Mucosa of gallbladder (tissue), 1 donor: ENCODE measurements at places on chromosomes 12 and 14. TPM values are rescaled to one million over a fixed set of nuclear protein-coding genes. Genes with fewer than 3 reads are reported as not detected.

PPP1R1A gene
- 17.2 TPM for total RNA-seq

KRT2 gene
- not detected for total RNA-seq

PRPF39 gene
- 29.2 TPM for total RNA-seq

MUCL1 gene
- total RNA-seq, result not detected

MIP gene
- not detected for total RNA-seq

STYK1 gene
- total RNA-seq, result 12.3 TPM

TOMM20L gene
- not detected for total RNA-seq

INHBC gene
- total RNA-seq, result not detected

TMTC1 gene
- total RNA-seq, result 20.6 TPM

BATF gene
- total RNA-seq, result 5.7 TPM

UBE3B gene
- total RNA-seq, result 48.5 TPM

OR4E2 gene
- total RNA-seq, result not detected

PARP11 gene
- 7.9 TPM for total RNA-seq

ISCA2 gene
- 34.3 TPM for total RNA-seq

ANO4 gene
- 0.12 TPM for total RNA-seq

RAPGEF3 gene
- total RNA-seq, result 54.8 TPM

KLHDC1 gene
- 5.2 TPM for total RNA-seq

TCL1B gene
- not detected for total RNA-seq

SLC6A12 gene
- total RNA-seq, result 1.2 TPM

KRT79 gene
- total RNA-seq, result not detected

CYP46A1 gene
- total RNA-seq, result 1.8 TPM

KLRG1 gene
- 3.3 TPM for total RNA-seq

OR4K13 gene
- not detected for total RNA-seq

CLEC4D gene
- not detected for total RNA-seq

SLCO1B1 gene
- 0.12 TPM for total RNA-seq

TMEM253 gene
- total RNA-seq, result 4.3 TPM

MORN3 gene
- 0.69 TPM for total RNA-seq

PTCSC3 gene
- not detected for total RNA-seq

ITPR2 gene
- 50.0 TPM for total RNA-seq

NGB gene
- total RNA-seq, result not detected

SOS2 gene
- total RNA-seq, result 26.5 TPM

SLC25A47 gene
- 0.20 TPM for total RNA-seq

CIDEB gene
- total RNA-seq, result 25.6 TPM

NANOG gene
- total RNA-seq, result 0.43 TPM

PTPRB gene
- 26.0 TPM for total RNA-seq

EXOC3L4 gene
- 22.9 TPM for total RNA-seq

SLC5A8 gene
- total RNA-seq, result 0.06 TPM

GALNT6 gene
- 6.2 TPM for total RNA-seq

CRIP1 gene
- 35.7 TPM for total RNA-seq

GPR132 gene
- total RNA-seq, result 3.7 TPM

RNASE1 gene
- total RNA-seq, result 609 TPM

IAPP gene
- total RNA-seq, result not detected

POTEM gene
- not detected for total RNA-seq

RPL10L gene
- total RNA-seq, result not detected

ARG2 gene
- total RNA-seq, result 9.5 TPM

ADAM20 gene
- 0.60 TPM for total RNA-seq

GZMH gene
- 2.0 TPM for total RNA-seq

GZMB gene
- total RNA-seq, result 2.8 TPM

HPD gene
- 2.8 TPM for total RNA-seq

SAV1 gene
- 24.1 TPM for total RNA-seq

SCYL2 gene
- 50.5 TPM for total RNA-seq

TMEM179 gene
- 1.5 TPM for total RNA-seq

GALNT4 gene
- total RNA-seq, result 37.3 TPM

PARPBP gene
- 1.2 TPM for total RNA-seq

ETFBKMT gene
- total RNA-seq, result 6.4 TPM

CINP gene
- total RNA-seq, result 25.4 TPM

POTEG gene
- total RNA-seq, result not detected
